ENCODE measurements at places on chromosomes 16 and 17. TPM values are rescaled to one million over a fixed set of nuclear protein-coding genes. Genes with fewer than 3 reads are reported as not detected.

Gene ZNF423
- total RNA-seq: 11.9 TPM

Gene NPTX1
- total RNA-seq: 1.3 TPM

Gene KCNJ12
- 2.5 TPM for total RNA-seq

Gene UMOD
- not detected for total RNA-seq

Gene CCL3
- 9.9 TPM for total RNA-seq

Gene TRPV3
- total RNA-seq: 0.26 TPM

Gene NR1D1
- total RNA-seq: 24.9 TPM

Gene CD300E
- 6.5 TPM for total RNA-seq

Gene KRTAP3-1
- total RNA-seq: not detected

Gene BCL6B
- 42.6 TPM for total RNA-seq

Gene TBC1D3E
- total RNA-seq: not detected

Gene PSMD12
- total RNA-seq: 43.8 TPM

Gene HASPIN
- total RNA-seq: 0.41 TPM

Gene GSDMA
- 0.29 TPM for total RNA-seq

Gene C16orf46
- 1.5 TPM for total RNA-seq

Gene SPNS3
- total RNA-seq: 0.87 TPM

Gene CTRB2
- 0.78 TPM for total RNA-seq

Gene ABI3
- total RNA-seq: 31.5 TPM

Gene EVI2B
- total RNA-seq: 87.9 TPM

Gene TNFRSF17
- total RNA-seq: 0.41 TPM

Gene CLDN7
- total RNA-seq: 117 TPM

Gene CASKIN1
- 0.06 TPM for total RNA-seq

Gene HS3ST2
- total RNA-seq: 9.6 TPM

Gene VPS35
- total RNA-seq: 87.6 TPM

Gene NPW
- not detected for total RNA-seq

Gene TEKT3
- total RNA-seq: not detected

Gene GNG13
- total RNA-seq: not detected

Gene ZG16B
- not detected for total RNA-seq

Gene ZNHIT3
- total RNA-seq: 29.0 TPM

Gene BAHCC1
- total RNA-seq: 23.3 TPM

Gene PPY
- not detected for total RNA-seq

Gene MYCBPAP
- total RNA-seq: 1.3 TPM
